T-helper 9 cell (primary cell): ENCODE measurements at places on chromosomes 16 and 17.

GRCh38 chr17:28947639-28948038 lies 3.7 kb downstream of the PHF12 start:
- DNase-seq = no peak

DNA sequence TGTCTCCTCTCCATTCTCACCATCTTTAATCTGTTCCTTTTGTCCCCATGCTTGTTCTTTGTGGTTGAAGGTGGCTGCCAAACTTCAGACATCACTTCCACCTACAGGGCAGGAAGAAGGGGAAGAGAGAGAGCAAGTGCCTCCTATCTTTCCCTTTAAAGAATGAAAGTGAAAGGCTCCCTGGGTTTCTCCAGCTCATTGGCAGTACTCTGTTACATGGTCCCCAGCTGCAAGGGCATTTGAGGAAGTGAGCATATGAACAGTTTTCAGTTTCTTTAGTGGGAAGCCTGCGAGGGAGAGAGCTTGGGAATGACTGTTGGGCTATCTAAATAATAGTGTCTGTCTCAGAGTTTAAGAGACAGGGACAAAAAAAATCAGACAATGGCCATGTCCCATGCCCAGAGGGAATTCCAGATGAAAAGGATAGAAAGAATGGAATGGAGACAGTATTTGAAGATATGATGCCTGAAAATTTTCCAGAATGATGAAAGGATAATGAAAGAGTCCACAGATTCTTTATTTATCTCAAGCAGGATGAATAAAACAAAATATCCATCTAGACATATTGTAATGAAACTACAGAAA lies 159.9 kb downstream of the LGALS9B start:
- no peak for DNase-seq

GRCh38 chr16:20520103-20520502 lies 56.1 kb downstream of the ACSM2B start:
- DNase-seq = no peak

DNA sequence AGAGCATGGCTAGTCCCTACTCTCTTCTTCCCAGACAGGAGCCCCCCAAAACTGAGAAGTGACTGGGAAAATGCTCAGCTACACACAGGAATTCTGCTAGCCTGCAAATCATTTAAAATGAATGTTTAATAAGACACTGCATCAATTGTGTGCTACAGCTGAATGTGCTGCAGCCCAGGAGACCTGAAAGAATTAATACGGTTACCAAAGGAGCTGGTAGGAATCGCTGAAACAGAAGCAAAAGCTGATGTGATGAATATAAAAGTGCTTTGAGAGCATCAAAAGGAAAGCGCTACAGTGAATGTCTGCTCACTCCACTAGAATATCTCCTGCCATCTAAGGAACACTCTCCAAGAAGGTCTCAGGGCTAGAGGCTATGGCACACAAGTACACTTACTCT lies 3.7 kb downstream of the GRIN2A start:
- DNase-seq = no peak

GRCh38 chr17:72299100-72299499 lies 178.3 kb downstream of the SOX9 start:
- no peak for DNase-seq

GRCh38 chr17:6913608-6914443 lies 82.0 kb upstream of the ALOX12 start:
- DNase-seq = peak; percentile 66

- DNase-seq = no peak
Measured at GRCh38 chr17:36876966-36877365, 60.3 kb upstream of the LHX1 start.

GRCh38 chr17:77124192-77124889 lies 16.4 kb upstream of the SEC14L1 start:
- DNase-seq = no peak

DNA sequence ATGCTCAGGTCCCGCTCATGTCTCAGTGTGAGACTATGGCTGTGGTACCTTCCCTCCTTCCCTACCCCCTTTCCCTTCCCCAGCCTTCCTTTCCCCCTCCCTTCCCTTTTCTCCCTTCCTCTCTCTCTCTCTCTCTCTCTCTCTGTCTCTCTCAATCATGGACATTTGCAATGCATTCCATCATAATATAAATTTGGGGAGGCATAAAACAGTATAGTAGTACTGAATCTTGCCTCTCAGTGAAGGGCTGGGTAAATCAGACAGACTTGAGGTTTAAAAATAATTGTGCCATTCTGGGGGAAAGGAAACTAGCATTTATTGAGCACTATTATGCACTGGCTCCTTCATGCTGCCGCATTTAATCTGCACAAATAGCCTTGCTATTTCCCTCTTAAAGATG lies 4.3 kb downstream of the ZKSCAN2 start:
- DNase-seq = no peak
